NCI-H2081 treated with DMSO at 0.1 percent for 48 hours (cell line): ENCODE measurements at places on chromosomes 3 and 15.

DNA sequence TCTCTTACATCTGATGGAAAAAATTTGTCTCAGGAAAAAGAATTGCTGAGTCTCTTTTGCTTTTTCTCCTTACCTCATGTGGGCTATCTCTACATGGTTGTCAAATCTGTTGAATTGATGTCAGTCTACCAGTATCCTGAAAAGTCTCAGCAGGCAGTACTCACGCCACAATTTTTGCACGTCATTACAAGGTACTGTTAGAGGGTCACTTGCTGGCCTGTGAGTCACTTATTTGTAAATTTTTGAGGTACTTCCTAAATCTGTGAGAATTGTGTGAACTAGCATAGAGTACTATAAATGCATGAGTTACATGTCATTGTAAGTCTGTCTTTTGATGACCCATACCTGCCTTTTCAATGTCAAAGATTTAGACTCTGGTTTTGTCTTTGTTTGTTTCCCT is 15.9 kb downstream of the HPS3 start:
- DNase-seq = no peak

GRCh38 chr3:102727340-102727739 is 292.5 kb downstream of the ZPLD1 start:
- no peak for DNase-seq

DNA sequence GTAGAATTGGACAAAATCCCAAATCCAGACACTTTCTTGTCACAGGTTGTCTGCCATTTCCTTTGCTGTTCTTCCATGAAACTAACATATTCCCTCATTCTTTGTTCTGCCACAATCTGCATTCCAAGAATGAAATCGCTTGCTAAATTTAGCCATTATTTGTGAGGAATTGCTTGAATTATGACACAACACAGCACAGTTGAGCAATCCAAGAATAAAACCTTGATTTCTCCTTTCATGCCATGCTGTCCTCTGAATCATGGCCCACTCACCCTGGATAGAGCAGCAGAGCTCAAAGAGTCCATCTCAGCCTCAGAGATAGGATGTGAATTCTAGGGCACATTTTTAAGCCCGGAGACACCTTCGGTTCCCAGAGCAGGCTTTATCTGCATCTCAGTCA is 35.2 kb upstream of the GREM1 start:
- no peak for DNase-seq

DNA sequence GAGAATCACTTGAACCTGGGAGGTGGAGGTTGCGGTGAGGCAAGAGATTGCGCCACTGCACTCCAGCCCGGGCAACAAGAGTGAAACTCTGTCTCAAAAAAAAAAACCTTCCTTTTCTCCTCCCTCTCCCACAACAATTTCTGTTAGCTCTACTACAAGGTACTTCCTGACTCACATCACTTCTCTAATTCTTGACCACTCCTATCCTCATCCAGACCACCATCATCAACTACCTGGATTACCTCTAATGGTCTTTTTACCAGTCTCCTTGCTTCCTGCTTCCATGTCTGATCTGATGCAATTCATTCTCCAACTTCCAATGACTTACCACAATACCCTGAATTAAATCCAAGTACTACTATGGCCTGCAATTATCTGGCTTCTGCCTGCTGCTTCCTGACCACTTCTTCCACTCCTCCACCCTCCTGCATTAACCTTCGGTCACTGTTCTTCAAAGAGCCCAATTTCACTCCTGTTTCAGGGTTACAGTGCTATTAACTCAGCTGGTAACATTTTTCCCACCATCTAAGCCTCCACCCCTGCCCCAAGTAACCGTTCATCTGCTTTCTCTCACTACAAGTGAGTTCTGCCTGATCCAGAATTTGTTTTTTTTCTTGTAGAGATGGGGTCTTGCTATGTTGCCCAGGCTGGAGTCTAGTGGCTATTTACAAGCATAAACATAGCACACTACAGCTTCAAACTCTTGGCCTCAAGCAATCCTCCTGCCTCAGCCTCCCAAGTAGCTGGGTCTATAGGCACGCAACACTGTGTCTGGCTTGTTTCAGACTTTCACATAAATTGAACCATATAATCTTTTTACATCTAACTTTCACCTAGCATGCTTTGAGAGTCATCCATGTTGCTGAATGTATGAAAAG is 27.8 kb downstream of the DCAF1 start:
- no peak for DNase-seq

- no peak for DNase-seq
These were observed 690.5 kb upstream of the ALCAM start for GRCh38 chr3:104676241-104676640.
